ENCODE measurements at places on chromosomes 2 and 18. TPM values are rescaled to one million over a fixed set of nuclear protein-coding genes. Genes with fewer than 3 reads are reported as not detected.

- no peak overlapping the region for H3K4me3 ChIP-seq
- DNase-seq, result no peak
- no peak overlapping the region for H3K27ac ChIP-seq
- H3K36me3 ChIP-seq, result no peaks in the 10 kb centered on the region
Measured at GRCh38 chr2:169977530-169977929, 150.3 kb downstream of the UBR3 start.

Gene ESPNL
- 1.3 TPM for total RNA-seq

Gene OSR1
- 6.2 TPM for total RNA-seq

Gene GKN1
- 380 TPM for total RNA-seq

Measured in stomach (tissue), 19 donors.